ENCODE measurements at places on chromosomes 3 and 15.

GRCh38 chr3:141065258-141065657 is 14.1 kb downstream of the SPSB4 start:
- no peak for DNase-seq

GRCh38 chr15:38130205-38130567 is 122.5 kb upstream of the SPRED1 start:
- DNase-seq = no peak

DNA sequence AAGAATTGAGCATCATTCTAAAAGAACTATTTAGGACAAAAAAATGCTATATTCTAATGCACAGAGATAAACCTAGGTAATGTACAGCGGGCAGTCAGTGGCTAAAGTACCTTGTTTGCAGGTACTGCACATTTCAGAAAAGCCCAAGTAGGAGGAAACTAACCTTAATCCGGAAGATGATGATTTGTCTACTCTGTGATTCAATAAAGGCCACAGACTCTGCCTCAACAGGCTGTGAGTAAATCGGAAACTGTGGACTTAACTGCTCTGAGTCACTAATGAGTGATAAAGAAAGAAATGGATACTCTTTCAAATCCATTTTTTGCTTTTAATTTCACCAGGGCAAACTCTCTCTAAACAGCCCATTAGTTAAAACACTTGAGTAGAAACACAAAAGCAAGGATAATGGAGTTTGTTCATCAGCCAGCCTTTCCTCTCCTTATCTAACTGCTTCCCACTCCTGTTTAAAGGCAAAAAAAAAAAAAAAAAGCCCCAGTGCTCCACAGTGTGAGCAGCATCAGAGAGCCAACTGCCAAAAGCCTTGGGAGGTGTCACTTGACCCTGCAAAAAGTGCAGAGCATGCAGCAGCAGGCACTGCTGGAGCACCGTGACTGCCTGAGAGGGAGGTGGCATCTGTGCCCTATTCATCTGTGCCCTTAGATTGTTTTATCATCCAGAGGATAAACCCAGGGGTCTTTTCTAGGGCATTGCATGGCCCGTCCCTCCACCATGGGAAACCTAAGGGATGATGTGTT is 187.7 kb downstream of the SATB1 start:
- DNase-seq = no peak

- DNase-seq = no peak
Measured at GRCh38 chr15:83842281-83842680, 188.4 kb downstream of the ADAMTSL3 start.

GRCh38 chr3:119834754-119835370 is 53.0 kb downstream of the NR1I2 start:
- no peak for DNase-seq

DNA sequence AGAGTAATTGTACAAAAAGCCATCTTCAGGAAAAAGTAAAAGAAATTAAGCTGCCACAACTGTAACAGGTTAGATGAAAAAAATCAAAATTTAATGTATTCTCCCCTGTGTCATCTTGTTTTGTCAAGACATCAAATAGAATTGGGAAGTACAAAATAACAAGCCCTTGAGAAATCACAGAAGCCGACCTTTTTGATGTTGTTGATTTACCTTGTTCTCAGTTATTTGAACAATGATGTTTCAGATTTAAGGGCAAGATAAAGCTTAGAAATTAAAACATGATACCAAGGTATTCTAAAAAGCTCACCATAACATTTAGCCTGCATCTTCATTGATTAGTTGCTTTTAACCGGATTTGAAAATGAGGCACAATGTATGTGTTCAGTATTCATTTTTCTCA is 523.0 kb downstream of the FOXP1 start:
- DNase-seq = no peak

GRCh38 chr3:20056725-20057611 is 16.7 kb downstream of the KAT2B start:
- DNase-seq = no peak

DNA sequence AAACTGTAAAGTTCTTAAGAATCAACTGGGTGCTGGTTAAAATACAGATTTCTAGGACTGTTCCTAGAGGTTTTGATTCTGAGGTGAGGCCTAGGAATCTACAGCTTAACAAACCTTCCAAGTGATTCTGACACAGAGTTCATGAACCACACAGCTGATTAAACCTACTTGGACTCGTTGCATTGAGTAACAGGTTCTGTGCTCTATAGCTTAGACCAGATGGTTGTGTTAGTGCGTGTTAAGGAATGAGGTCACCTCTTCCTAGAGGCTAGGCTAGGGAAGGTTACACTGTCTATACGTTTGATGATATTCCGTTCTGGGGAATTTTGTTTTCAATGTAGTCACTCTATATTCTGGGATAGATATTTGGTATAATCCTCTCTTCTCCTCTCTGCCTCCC is 21.9 kb downstream of the EID1 start:
- DNase-seq = no peak

GRCh38 chr15:41323611-41324010 is 8.8 kb downstream of the OIP5 start:
- DNase-seq = no peak

- DNase-seq = no peak
Measured at GRCh38 chr3:144079634-144080033, 108.0 kb downstream of the DIPK2A start.

DNA sequence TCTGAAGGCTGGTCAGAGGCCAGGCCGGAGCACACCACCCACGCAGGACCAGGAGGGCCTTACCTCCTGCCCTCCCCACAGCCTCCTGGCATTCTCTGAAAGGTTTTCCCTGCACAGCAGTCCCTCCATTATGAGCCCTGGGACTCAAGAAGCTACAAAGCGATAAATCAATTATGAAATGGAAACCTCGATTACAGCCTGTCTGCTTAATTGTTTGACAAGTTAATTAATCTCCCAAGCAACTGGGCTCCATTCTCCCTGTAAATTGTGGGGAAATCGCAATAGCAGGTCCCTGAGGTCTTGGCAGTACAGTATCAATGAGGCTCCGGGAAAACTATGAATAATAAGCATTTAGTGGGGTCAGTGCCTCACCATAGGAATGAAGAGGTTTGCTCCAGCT is 683.5 kb downstream of the NTRK3 start:
- no peak for DNase-seq

- DNase-seq = no peak
Measured at GRCh38 chr3:10377148-10377725, 56.3 kb upstream of the SEC13 start.

GRCh38 chr3:52925405-52926313 is 28.3 kb upstream of the STIMATE start:
- no peak for DNase-seq

GRCh38 chr3:20147361-20147760 is 38.6 kb downstream of the SGO1 start:
- no peak for DNase-seq

GRCh38 chr3:176937541-176937940 is 259.7 kb downstream of the TBL1XR1 start:
- no peak for DNase-seq

GRCh38 chr15:76503804-76504203 is 167.2 kb downstream of the ISL2 start:
- DNase-seq = no peak

DNA sequence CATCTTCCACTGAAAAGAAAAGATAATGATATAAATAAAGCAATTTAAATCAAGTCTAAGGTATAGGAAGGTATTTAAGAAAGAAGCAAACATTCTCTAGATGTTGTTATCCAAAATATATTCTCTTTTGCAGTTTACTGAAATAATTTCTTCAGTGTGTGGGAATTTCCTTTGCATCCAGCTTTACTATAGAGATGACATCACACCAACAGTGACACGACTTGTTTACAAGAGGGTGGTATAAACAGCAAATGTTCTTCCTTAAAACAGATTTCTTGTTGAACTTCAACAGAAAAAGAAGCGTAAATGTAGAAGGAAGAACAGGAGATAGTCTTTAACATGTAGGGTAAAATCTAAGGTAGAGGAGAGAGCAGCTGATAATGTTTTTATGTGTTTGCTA is 202.5 kb downstream of the ROBO2 start:
- DNase-seq = no peak

DNA sequence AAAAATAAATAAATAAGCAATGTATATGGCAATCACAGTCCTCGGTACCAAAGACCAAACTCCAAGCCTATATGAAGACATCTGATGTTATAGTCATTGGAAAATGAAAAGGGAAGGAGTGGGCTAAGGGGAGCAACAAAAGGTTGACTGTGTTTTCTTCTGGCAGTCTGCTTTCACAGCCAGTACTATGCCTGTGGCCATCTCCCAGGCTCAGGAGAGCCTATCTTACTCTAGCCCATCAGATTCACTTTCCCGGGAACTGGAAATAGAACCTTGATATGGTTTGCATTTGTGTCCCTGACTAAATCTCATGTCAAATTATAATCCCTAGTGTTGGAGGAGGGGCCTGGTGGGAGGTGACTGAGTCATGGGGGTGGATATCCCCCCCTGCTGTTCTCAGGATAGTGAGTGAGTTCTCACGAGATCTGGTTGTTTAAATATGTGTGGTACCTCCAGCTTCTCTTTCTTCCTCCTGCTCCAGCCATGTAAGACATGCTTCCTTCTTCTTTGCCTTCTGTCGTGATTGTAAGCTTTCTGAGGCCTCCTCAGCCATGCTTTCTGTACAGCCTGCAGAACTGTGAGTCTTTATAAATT is 105.3 kb downstream of the PLCH1 start:
- DNase-seq = no peak

DNA sequence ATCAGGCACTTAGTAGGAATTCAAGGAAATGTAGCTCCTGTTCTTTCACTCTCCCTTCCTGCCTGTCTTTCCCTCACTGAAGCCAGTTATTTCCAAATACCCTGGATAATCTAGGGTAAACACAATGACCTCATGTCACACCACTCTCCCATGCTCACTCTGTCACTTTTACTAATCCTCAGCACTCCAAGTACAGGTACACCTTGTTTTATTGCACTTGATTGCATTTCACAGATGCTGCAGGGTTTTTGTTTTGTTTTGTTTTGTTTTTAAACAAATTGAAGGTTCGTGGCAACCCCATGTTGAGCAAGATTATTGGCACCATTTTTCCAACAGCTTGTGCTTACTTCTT is 40.8 kb downstream of the PPM1L start:
- DNase-seq = no peak

DNA sequence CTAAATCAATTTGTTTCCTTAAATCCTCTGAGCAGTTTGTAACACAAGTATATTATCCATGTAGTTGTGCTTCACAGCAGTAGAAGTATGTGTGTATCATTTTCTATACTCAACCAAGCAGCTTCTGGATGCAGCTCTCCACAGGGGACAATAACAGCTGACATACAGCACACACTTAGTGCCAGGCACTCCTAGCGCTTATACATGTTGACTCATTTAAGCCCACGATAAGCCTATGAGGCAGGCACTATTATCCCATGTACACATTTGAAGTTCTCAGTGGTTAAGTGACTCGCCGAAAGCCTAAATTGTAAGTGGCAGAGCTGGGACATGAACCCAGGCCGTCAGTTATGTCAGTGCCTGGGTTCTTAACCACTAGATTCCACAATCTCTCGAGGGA is 20.3 kb upstream of the LPP start:
- DNase-seq = no peak

DNA sequence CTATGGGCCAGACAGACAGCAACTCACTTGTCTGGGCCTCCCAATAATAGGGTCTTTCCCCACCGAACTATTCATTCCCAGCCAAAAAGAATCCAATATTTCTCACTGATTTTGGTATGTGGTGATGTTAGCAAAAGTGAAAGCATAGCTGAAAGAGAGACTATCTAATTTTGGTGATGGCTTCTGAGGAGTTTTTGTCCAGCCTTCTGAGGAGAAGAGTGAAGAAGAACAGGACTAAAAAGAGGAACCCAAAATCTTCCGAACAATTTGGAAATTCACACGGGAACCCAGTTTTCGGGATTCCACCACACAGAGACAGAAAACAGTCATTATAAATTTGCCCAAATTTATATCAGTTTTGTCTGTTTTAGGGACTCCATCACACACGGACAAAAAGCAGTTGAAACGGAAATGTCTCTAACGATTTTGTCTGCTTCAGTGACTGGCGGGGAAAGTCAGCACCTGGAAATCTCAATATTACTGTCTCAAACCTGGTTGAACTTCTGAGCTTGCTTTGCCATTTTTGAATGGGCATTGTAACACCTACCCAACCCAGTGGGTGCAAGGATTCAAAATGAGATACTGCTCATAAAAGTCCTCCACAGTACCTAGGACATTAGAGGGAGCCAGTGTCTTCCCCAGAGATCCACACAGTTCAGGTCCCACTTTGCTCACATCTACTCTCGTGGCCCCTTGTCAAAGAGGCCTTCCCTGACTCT is 9.1 kb downstream of the CD80 start:
- no peak for DNase-seq

DNA sequence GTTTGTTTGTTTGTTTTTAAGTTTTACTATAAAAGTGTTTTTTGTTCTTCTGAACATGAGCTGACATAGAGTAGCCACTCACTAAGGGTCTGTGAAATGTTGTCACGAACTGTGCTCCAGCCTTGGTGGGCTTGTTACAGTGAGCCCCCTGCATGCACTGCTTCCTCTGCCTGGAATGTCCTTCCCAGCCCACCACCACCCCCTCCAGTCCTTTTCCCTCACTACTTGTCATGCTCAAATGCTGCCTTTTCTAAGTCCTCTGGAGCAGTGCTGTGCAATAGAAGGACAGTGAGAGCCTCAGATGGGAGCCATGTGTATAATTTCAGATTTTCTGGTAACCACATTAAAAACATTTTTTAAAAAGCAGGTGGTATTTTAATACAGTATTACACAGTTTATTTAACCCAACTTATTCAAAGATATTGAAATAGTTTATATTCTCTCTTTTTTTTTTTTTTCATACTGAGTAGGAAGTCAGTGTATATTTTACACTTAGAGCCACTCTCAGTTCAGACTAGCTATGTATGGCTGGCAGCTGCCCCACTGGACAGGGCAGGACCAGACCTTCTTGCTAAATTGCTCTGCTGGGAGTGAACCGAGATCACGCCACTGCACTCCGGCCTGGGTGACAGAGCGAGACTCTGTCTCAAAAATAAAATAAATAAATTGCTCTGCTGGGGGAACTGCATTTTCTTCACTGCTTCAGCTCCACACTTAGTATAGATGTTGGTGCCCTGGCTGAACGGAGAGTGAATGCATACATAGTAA is 26.9 kb downstream of the MKRN2OS start:
- DNase-seq = no peak

DNA sequence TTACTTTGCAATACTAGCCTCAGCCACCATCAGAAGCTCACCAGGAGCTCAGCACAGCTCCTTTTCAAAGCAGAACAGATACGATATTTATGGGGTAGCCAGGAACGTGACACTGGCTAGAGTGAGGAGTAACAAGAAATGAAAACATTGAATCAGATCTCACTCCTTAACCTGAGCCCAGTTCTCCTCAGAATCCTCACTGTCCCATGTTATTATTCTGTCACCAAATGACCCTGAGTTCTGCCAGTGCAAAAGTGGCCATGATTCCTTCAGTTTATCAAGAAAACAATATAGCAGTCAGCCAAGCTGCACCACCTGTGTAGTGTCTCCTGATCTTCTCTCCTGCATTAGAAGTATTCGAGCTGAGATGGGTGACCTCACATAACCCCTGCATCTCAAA is 956.7 kb downstream of the TUSC7 start:
- DNase-seq = no peak

DNA sequence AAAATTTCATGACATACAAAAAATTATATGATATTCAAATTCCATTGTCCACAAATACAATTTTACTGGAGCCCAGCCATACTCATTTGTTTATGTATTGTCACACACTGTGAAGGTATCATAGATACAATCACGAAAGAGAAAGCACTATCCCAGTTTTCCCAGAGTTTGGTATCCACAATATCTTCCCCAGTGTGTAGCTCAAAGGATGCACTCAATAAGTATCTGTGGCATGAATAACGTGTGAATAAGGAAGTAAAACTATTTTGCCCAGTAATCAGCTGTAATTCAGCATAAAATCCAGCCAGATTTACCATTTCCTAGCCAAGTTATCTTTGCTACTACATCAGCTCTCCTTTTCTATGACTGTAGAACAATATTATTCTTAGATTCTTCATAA is 131.3 kb upstream of the KCNMB2 start:
- no peak for DNase-seq

All from sciatic nerve (tissue), 2 donors.